Natural killer cell treated with Interleukin-12 subunit alpha and Interleukin-12 subunit beta and Interleukin-15 and Interleukin-18, amount 100 ng/mL, for 72 hours (primary cell): ENCODE measurements at places on chromosomes 4 and X. TPM values are rescaled to one million over a fixed set of nuclear protein-coding genes. Genes with fewer than 3 reads are reported as not detected.

The SH2D1A gene
- total RNA-seq: 76.1 TPM

The CEP135 gene
- 24.5 TPM for total RNA-seq

The SLC10A4 gene
- 0.39 TPM for total RNA-seq

The CCDC110 gene
- not detected for total RNA-seq

The GABRG1 gene
- not detected for total RNA-seq

DNA sequence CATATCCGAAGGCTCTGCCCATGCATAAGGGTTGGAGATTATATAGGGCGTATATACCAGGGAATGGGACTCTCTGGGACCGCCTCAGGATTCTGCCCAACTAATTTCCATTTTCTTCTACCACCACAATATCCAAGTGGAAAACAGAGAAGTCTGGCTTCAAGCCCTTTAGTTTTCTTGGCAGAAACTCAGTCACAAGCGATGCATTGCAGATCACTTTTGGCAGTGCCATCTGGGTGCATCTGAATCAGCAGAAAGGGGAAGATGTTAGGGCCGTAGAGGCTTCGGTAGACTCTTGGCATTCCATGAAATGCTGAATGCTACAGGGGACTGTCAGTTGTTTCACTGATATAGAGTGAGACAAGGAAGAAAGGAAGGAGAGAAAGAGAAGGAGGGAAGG, 94.1 kb upstream of the FAM9B start:
- no peak overlapping the region for H3K27ac ChIP-seq
- H3K4me3 ChIP-seq: no peak overlapping the region
- H3K4me1 ChIP-seq: no peaks in the 10 kb centered on the region
- no peak for DNase-seq
- peaks cover 3% of the 10 kb centered on the region for H3K27me3 ChIP-seq
- H3K36me3 ChIP-seq: no peaks in the 10 kb centered on the region

- peak overlapping the region; percentile 68 for H3K27ac ChIP-seq
- peak overlapping the region; percentile 66 for H3K4me3 ChIP-seq
- peaks cover 54% of the 10 kb centered on the region for H3K4me1 ChIP-seq
- no peak for DNase-seq
- H3K27me3 ChIP-seq: peaks cover 6% of the 10 kb centered on the region
Measured at GRCh38 chrX:12961196-12961718, 13.7 kb upstream of the TMSB4X start.

GRCh38 chr4:91325495-91325894, 978.3 kb upstream of the GRID2 start:
- no peaks in the 10 kb centered on the region for H3K27me3 ChIP-seq
- no peaks in the 10 kb centered on the region for H3K4me1 ChIP-seq
- peaks cover 17% of the 10 kb centered on the region for H3K36me3 ChIP-seq
- no peak overlapping the region for H3K27ac ChIP-seq
- DNase-seq: no peak
- H3K4me3 ChIP-seq: no peak overlapping the region

DNA sequence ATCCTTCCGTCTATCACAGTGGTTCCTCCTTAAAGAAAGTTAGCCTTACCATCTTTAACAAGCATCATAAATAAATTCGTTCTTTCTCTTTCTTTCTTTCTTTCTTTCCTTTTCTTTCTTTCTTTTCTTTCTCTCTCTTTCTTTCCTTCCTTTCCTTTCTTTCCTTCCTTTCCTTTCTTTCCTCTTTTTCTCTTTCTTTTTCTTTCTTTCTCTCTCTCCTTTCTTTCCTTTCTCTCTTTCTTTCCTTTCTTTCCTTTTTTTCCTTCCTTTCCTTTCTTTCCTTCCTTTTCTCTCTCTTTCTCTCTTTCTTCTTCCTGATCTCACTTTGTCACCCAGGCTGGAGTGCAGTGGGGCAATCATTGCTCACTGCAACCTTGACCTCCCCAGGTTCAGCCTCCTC, 60.4 kb downstream of the ENPP6 start:
- DNase-seq: no peak
- H3K4me1 ChIP-seq: no peaks in the 10 kb centered on the region
- no peaks in the 10 kb centered on the region for H3K36me3 ChIP-seq
- H3K4me3 ChIP-seq: no peak overlapping the region

GRCh38 chr4:139402436-139402835, 51.5 kb upstream of the RAB33B start:
- no peaks in the 10 kb centered on the region for H3K4me1 ChIP-seq
- no peaks in the 10 kb centered on the region for H3K27me3 ChIP-seq
- no peak overlapping the region for H3K27ac ChIP-seq

GRCh38 chr4:74453037-74453635, 8.2 kb downstream of the AREG start:
- no peaks in the 10 kb centered on the region for H3K36me3 ChIP-seq
- H3K27ac ChIP-seq: no peak overlapping the region
- no peak overlapping the region for H3K4me3 ChIP-seq
- H3K4me1 ChIP-seq: no peaks in the 10 kb centered on the region

DNA sequence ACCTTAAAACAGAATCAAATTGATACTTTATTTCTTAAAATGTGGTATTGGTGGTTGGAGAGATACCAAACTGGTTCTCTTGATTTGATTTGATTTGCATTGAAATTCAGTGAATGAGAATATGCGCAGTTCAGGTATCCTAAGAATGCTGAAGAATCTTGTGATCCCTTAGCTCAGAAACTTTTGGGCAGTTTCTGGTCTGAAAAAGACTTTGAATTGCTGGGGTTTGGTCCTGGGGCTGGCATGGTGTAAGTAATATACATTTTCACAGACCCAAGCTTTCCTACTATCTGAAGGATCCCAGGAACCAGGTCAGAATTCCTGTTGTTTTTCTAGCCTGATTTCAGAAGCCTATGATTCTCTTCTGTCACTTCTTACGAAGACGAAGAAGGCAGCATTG, 6.6 kb downstream of the RAB33B start:
- no peak for DNase-seq
- no peaks in the 10 kb centered on the region for H3K27me3 ChIP-seq
- H3K4me1 ChIP-seq: peaks cover 60% of the 10 kb centered on the region

DNA sequence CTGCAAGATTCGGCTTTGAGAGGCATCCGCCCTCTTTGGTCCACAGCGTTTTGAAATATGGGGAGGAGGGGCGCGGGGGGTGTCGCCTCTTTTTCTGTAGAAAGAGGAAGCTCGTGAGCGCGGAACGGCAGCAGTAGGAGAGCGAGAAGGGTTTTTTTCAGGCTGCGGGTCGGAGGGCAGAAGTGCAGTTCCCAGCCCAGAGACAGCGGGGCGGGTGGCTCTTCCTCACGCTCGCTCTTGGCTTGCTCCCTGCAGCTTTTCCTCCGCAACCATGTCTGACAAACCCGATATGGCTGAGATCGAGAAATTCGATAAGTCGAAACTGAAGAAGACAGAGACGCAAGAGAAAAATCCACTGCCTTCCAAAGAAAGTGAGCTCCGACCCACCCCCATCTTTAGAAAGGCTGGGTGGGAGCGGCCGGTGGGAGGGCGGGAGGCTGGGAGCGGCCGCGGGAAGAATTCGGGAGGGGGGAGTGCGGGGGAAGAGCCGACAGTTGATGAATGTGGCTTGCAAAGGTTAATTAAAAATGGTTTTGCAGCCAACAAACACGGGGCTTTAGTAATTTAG, 1.2 kb downstream of the TMSB4X start:
- peaks cover 22% of the 10 kb centered on the region for H3K36me3 ChIP-seq
- H3K27ac ChIP-seq: peak overlapping the region; percentile 91
- no peaks in the 10 kb centered on the region for H3K27me3 ChIP-seq
- H3K4me3 ChIP-seq: peak overlapping the region; percentile 93
- H3K4me1 ChIP-seq: peaks cover 57% of the 10 kb centered on the region

DNA sequence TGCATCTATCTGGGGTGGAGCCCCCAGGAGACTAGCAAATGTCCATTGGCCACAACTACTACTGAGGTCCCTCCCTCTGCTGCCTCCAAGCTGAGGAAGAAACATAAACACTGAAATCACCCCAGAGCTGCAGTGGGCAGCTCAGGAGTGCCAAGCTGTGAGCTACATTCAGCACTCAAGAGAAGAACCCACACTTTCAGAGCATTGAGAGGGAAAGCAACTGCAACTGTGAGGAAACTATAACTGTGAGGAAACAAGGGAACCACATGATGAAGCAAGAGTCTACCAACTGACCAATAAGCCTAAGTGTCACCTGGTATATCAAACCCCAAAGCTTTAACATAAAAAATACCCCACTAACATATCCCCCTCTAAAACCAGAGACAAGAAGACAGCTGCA, 373.5 kb upstream of the TACR3 start:
- H3K4me1 ChIP-seq: no peaks in the 10 kb centered on the region
- no peaks in the 10 kb centered on the region for H3K27me3 ChIP-seq
- no peak for DNase-seq
- peaks cover 4% of the 10 kb centered on the region for H3K36me3 ChIP-seq

DNA sequence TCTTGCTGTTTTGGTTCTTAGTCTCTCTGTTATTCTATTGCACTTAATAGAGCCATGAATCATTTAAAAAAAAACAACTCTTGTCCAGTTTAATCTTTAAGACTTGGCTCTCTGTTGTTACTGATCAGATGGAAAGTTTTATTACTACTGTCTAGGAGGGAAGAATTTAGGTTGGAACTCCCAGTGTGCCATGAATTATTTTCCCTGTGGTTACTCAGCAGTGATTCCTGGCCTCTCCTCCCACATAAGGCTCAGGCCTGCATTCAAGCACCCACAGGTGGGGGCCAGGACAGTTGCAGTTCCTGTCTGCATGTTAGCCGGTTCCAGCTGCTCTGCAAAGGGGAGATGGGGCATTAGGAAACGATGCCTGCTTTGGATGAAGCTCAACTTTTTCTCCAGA, 29.8 kb upstream of the ESX1 start:
- no peak overlapping the region for H3K4me3 ChIP-seq
- peaks cover 19% of the 10 kb centered on the region for H3K27me3 ChIP-seq
- H3K36me3 ChIP-seq: no peaks in the 10 kb centered on the region
- H3K27ac ChIP-seq: no peak overlapping the region

- H3K36me3 ChIP-seq: no peaks in the 10 kb centered on the region
- no peak overlapping the region for H3K4me3 ChIP-seq
- no peaks in the 10 kb centered on the region for H3K4me1 ChIP-seq
Measured at GRCh38 chr4:16055471-16055870, 28.4 kb downstream of the PROM1 start.

DNA sequence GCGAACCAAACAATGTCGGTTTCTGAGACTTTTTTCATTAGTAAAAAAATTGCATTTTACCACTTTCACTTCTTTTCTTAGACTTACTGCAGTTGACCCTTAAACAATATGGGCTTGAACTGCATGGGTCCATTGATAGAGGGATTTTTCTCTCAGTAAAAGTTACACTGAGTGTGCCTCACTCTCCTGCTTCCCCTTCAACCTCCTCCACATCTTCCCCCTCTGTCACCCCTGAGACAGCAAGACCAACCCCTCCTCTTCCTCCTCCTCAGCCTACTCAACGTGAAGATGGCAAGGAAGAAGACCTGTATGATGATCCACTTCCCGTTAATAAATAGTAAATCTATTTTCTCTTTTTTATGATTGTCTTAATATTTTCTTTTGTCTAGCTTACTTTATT, 43.4 kb downstream of the TEC start:
- no peak overlapping the region for H3K4me3 ChIP-seq
- no peak for DNase-seq
- H3K27ac ChIP-seq: no peak overlapping the region
- H3K4me1 ChIP-seq: peaks cover 14% of the 10 kb centered on the region
- no peaks in the 10 kb centered on the region for H3K27me3 ChIP-seq
- no peaks in the 10 kb centered on the region for H3K36me3 ChIP-seq

- H3K27ac ChIP-seq: no peak overlapping the region
- H3K4me3 ChIP-seq: peak overlapping the region; percentile 86
- peaks cover 11% of the 10 kb centered on the region for H3K27me3 ChIP-seq
Measured at GRCh38 chr4:89110541-89110985, 770 bp upstream of the TIGD2 start.

DNA sequence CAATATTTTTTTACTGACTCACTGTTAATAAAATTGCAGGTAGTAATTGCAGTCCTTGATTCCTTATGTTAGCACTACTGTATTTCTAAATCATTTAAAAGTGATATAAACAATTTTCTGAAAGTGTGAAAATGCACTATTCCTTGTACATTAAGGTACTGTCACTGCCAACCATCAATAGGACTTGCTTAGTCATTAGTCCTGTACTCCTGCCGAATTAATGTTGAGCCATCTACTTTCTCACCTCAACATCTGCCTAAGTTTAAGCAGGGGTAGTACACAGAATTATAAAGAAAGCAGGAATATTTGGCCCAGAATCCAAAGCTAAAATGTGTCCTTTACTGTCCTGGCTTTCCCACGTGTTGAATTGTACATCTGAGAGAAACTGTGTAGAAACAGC, 87.0 kb upstream of the TRPC3 start:
- no peak for DNase-seq
- H3K27me3 ChIP-seq: peaks cover 21% of the 10 kb centered on the region
- no peaks in the 10 kb centered on the region for H3K4me1 ChIP-seq

DNA sequence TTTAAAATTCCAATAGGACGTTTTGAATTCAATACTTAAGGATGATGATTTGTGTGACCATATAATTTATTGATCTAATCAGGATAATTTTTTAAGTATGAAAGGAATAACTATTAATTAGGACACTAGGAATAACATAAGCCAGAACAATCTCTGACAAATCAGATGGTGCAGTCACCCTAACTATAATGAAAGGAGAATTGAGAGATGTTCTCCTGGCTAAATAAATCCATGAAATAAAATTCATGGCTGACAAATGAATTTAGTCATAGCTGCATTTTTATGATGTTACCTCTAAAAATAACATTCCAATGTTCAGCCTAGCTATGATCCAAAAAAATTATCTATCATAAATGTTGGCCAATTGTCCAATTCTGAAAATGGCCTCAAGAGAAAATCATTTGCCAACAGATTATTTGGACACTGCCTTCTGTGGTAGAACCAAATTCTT, 190.6 kb upstream of the NEIL3 start:
- no peaks in the 10 kb centered on the region for H3K27me3 ChIP-seq
- no peaks in the 10 kb centered on the region for H3K4me1 ChIP-seq
- no peak overlapping the region for H3K27ac ChIP-seq
- H3K36me3 ChIP-seq: no peaks in the 10 kb centered on the region

DNA sequence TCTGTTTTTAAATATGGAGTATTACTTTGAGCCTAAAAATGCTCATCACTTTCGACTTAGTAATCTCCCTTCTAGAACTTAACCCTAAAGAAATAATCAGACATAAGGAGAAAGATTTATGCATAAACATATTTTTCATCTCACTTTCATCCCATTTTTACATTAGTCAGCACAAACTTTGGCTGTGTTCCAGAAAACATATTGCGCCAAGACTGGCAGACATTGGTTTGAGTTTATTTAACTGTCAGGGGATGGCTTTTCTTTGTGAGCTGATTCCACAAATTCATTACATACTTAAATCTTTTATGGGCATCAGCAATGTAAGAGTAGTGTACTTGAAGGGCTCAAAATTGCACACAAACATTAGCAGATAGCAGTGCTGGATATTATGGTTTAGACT, 23.7 kb downstream of the MAOA start:
- H3K27ac ChIP-seq: no peak overlapping the region
- no peaks in the 10 kb centered on the region for H3K4me1 ChIP-seq
- DNase-seq: no peak

- no peak overlapping the region for H3K27ac ChIP-seq
- H3K4me3 ChIP-seq: no peak overlapping the region
- no peaks in the 10 kb centered on the region for H3K4me1 ChIP-seq
- peaks cover 11% of the 10 kb centered on the region for H3K36me3 ChIP-seq
- DNase-seq: no peak
Measured at GRCh38 chr4:55447831-55448230, 52.1 kb downstream of the TMEM165 start.
